GOT3 (cell line): ENCODE measurements at places on chromosomes 11 and 22.
A peak's percentile ranks its signal among the peaks of the same experiment; 100 is the strongest.

- no peak for DNase-seq
Observed at GRCh38 chr11:117225553-117226170, 6.2 kb downstream of the PCSK7 start.

GRCh38 chr11:70038034-70038834 is 39.9 kb upstream of the ANO1 start:
- no peak for DNase-seq

DNA sequence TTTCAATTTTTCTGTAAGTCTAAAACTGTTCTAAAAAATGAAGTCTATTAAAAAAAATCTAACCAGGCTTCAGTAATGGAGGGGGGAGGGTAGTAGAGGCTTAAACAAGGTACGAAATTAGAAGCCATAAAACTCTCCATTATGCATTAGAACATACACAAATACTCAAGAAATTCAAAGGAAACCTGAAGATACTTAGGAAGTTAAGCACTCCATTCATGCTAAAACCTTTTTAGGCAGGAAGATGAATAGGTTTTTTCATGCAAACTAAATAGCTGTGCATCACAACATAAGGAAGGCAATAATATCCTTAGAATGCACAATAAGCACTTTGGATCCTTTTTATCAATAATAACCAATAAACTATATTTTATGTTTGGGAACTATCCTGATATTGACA is 2.4 kb downstream of the RAB6A start:
- no peak for DNase-seq

GRCh38 chr11:15688351-15688792 is 573.6 kb downstream of the INSC start:
- DNase-seq, result no peak

DNA sequence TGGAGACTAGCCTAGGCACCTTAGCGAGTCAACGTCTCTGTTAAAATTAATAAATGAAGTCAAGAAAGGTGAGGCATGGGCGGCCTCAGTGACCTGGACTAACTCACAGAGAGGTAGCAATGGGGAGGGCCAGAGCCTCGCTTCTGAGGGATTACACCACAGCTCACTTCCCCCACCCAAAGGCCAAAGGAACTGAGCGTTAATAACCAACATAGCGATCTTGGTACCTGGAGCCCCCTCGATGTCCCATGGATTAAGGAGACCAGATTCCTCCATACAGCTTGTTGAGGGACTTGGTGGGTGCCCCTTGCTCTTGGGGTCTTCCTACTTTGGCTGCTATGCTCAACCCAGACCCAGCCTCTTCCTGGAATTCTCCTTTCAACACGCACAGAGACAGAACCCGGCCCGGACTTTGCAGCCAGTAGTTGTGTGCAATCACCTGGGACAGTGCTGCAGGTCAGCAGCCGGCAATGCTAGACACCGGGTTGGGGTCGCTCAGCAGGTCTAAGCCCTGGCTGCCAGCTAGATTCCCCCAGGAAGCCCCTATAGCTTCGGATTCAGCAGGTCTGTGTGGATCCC is 70.6 kb downstream of the BCR start:
- no peak for DNase-seq

- no peak for DNase-seq
Observed at GRCh38 chr11:12789054-12789453, 114.8 kb downstream of the TEAD1 start.

DNA sequence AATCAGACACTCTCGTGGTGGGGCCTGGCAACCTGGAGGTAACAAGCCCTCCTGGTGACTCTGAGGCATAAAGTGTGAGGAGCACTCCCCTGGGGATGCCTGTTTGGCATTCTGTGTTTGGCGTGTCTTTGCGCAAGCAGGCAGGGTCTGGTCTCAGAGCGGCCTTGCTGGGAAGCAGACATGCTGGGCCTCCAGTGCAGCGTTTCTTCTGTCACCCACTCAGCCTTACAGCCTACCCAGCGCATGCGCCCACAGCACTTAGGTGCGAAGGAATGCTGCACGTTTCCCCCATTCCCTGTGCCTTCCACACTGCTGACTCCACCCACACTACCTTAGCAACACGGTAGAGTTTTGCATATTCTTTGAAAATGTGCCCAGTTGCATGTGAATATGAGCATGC is 7.4 kb upstream of the CXCR5 start:
- no peak for DNase-seq

- no peak for DNase-seq
Observed at GRCh38 chr22:36870250-36870649, 9.4 kb downstream of the NCF4 start.

DNA sequence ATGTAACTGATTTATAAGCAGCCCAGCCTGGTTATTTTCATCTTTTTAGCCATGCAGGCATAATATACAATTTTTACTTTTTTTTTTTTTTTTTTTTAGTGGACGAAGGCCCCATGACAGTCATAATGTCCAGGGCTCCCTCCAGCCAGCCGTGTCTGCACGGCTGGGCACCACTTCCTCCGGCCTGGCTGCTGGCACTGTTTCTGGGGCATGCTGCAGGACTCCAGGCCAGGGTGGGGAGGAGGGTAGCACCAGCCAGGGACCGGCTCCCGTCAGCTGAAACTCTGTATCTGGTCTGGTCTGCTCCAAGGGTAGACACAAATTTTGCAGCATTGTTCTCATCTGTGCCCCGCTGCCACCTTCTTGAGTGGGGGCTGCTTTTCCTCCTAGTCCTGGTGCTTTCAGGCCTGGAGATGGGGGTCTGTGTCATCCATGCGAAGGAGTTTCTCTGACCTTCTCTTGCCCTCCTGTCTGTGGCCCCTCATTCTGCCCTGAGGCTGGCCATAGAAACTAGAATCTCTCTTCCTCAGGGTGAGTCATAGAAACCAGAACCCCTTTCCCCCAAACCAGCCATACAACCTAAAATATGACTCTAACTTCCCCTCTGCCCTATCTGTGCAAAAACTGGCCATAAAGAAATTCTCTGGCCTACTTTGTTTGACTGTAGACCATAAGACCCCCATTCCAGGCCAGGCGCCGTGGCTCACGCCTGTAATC is 9.2 kb upstream of the RRP7A start:
- no peak for DNase-seq

GRCh38 chr11:73159297-73159696 is 17.2 kb upstream of the FCHSD2 start:
- no peak for DNase-seq

GRCh38 chr11:86639137-86639536 is 33.3 kb downstream of the ME3 start:
- no peak for DNase-seq

GRCh38 chr11:12284316-12285050 is 92.9 kb upstream of the PARVA start:
- DNase-seq, result no peak

GRCh38 chr22:45686836-45687235 is 15.2 kb downstream of the ATXN10 start:
- no peak for DNase-seq

DNA sequence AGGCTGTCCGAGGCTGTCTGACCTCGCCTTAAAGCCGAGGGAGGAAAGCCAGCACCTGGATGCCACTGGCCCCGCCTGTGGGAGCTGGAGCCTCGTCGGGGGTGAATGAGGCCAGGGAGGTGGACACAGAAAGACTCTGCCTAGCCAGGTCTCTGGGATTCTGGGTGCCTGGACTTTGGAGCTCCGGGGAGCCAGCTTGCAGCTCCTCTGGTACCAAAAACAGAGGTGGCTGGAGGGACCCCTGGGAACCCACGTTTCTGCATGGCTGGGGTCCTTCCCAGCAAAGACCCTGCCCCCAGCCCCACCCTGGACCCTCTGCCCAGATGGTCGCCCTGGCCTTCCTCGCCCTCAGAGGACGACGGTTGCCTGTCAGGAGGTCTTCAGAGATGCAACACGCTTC is 239.7 kb downstream of the BRD1 start:
- DNase-seq, result no peak

DNA sequence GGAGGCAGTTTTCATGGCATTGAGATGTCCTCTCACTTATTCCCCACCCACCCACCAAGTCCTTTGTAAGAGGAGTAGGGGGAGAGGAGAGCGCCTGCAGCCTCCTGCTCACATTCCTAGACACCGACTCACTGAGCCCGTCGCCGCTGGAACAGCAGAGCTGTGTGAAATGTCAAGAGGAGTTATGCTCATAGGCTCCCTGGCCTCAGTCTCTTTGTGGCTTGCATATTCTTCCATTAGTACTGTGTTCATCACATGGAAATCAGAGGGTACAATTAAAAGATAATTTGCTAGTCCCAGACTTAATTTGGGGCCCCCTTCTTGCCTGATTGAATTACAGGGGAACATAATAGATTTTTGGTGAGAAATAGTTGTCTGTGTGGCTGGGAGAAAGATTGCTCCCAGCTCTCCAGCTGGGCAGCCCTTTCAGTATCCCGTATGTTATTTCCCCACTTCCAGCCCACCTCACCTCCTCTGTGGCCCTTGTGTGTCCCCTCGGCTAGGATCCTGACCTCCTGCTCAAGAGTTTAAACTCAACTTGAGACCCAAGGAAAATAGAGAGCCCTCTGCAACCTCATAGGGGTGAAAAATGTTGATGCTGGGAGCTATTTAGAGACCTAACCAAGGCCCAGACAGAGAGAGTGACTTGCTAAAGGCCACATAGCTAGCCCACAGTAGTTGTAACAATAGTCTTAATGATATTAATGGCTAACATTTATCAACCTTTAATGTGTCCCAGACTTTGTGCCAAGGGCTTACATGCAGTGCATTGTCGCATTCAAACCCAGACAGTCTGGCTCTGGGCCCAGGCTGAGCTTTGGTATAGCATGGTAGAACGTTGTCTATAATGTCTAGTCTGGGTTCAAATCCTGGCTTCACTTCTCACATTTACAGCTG is 32.2 kb downstream of the LIMK2 start:
- no peak for DNase-seq

- DNase-seq, result no peak
Observed at GRCh38 chr11:84300092-84300491, 1013.9 kb upstream of the CCDC90B start.

DNA sequence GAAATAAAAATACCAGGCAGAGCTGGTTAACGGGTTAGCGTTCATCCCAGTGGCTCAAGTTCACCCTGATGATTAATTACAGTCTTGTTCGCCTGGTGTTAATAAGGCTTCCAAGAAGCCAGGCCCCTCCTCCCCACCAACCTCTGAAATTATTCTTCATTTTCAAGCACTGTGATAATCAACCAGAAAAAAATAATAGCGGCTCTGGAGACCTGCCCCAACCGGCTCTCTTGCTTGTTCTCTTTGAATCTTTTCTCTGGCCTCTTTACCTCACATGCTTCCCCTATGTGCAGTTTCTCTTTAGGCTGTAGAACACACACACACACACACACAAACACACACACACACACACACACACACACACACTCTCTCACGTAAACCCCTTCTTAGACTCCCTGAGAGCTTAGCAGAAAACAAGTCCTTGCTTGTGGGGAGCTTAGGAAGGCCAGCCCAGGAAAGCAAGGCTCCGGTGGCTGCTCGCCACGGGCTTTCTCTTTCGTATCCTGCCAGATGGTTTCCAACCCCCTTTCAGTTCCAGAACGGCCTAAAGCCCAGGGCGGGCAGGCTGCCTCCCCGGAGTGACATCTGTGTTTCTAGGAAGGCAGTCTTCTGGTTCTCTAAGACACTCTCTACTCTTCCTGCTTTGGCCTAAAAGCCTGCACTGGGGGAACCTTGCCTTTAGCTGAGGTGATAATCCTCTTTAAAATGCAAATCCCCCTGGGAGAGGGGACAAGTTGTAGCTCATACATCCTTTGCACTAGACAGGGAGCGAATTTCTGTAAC is 106.4 kb upstream of the SESN3 start:
- DNase-seq, result no peak

- DNase-seq, result no peak
Observed at GRCh38 chr22:17918840-17919239, 105.5 kb downstream of the MICAL3 start.

GRCh38 chr11:70788248-70789022 is 390.1 kb downstream of the CTTN start:
- peak; percentile 52 for DNase-seq

- no peak for DNase-seq
Observed at GRCh38 chr22:42800451-42801251, 56.4 kb downstream of the ARFGAP3 start.

GRCh38 chr11:34585735-34586487 is 35.0 kb upstream of the EHF start:
- DNase-seq, result no peak
